ENCODE measurements at places on chromosomes 1 and 21. TPM values are rescaled to one million over a fixed set of nuclear protein-coding genes. Genes with fewer than 3 reads are reported as not detected.

The SLC19A1 gene
- total RNA-seq, result 53.3 TPM

The LRRC53 gene
- 0.42 TPM for total RNA-seq

The DYNLT4 gene
- not detected for total RNA-seq

The UQCRHL gene
- total RNA-seq, result 2.0 TPM
